ENCODE measurements at places on chromosomes 1 and 21. TPM values are rescaled to one million over a fixed set of nuclear protein-coding genes. Genes with fewer than 3 reads are reported as not detected.

DNA sequence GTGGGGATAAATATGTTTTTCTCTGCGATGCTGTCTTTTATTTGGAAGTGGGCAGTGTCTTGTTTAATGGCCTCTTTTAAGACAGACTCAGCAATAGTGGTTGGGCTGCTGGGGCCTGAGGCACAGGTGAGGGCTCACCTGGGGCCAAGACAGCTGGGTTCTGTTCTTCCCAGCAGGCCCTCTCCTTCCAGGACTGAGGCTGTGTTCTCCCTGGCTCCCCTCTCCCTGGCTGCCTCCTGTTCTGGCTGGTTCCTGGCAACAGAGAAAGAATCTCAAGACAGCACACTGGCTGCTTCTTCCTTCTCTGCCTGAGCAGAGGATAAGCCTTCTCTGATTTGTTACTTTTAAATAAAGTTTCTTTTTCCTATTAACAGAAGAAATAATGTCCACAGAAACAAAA, 7.4 kb upstream of the GRHL3 start:
- DNase-seq: no peak

- DNase-seq: no peak
Observed at GRCh38 chr1:161096530-161096929, 1.6 kb upstream of the KLHDC9 start.

DNA sequence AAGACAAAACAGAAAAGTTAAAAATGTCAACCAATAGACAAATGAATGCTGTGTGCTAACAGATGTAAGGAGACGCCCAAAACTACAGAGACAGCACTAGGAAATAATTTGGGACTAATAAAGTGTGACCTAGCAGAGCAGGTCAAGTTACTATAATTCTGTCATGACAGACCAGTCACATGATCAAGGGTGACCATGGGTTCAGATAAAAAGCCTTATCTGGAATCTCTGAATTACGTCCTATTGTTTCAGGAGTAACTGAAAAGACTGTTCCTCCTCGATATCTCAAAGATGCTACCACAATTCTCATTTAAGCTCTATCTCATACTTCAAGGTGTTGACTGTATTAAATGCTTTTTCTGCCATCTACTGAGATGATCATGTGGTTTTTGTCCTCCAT, 31.6 kb downstream of the PARP1 start:
- DNase-seq: no peak

- DNase-seq: no peak
Observed at GRCh38 chr1:110561596-110561995, 42.6 kb upstream of the KCNA10 start.

- no peak for DNase-seq
Observed at GRCh38 chr1:14773396-14774025, 175.0 kb downstream of the KAZN start.

- no peak for DNase-seq
Observed at GRCh38 chr1:184755226-184756065, 788 bp upstream of the EDEM3 start.

- no peak for DNase-seq
Observed at GRCh38 chr1:66294707-66295370, 239.1 kb upstream of the SGIP1 start.

CCDC190 gene
- polyA plus RNA-seq: 0.55 TPM

OXCT2 gene
- polyA plus RNA-seq: 0.53 TPM
